ENCODE measurements at places on chromosomes 7 and 10. TPM values are rescaled to one million over a fixed set of nuclear protein-coding genes. Genes with fewer than 3 reads are reported as not detected.

PAOX gene
- 1.8 TPM for polyA plus RNA-seq

HNRNPA2B1 gene
- polyA plus RNA-seq, result 2,255 TPM

LRRC18 gene
- not detected for polyA plus RNA-seq

- DNase-seq, result no peak
Observed at GRCh38 chr10:101157756-101158458, 26.8 kb downstream of the TLX1 start.

DNA sequence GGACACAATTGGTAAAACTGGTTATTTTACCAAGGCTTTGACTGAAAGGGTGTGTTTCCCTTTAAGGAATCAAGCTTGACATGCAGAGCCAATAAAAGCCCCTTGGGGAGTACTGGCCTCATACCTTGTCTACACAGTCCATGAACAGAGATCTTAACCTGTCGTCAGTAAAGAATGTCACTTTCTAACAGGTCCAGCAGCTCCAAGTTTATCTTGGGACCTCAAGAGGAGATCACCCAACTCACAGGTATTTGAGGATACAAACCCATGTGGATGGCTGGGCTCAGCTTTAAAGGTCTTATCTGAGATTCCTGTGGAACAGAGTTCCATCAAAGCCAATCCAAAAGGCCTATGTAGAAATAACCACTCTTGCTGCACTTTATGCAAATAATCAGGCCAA, 61.3 kb downstream of the COA1 start:
- DNase-seq, result no peak

DNA sequence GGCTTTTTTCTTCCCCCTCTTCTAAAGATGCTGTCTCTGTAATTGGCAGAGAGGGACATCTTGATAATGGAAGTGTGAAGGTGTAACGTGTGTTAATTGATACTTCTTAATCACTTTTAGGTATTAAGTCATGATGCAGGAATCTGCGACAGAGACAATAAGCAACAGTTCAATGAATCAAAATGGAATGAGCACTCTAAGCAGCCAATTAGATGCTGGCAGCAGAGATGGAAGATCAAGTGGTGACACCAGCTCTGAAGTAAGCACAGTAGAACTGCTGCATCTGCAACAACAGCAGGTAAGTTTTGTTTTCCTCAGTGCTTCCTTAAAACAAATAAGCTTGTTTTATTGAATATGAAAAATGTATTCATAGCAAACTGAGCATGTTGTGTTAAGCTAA, 11.8 kb downstream of the FOXP2 start:
- DNase-seq, result no peak

DNA sequence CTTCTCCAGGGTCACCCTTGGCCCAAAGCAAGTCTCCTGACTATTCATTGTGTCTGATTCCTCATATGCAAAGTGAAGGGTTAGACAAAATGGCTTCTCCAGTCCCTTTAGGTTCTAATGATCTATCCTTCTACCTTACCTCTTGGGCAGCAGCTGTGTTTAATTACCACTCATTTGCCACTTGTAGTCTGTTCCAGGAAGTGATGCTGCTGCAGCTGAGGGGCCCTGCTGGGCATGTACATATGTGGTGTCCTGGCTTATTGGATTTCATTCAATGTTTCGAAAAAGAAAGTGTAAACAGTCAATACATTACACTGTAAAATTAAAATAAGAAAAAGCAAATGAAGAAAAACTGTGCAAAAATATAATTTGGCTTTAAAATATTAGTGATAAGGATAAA, 36.6 kb downstream of the SCIN start:
- DNase-seq, result no peak

HOXA4 gene
- polyA plus RNA-seq, result 2.3 TPM

TMEM176B gene
- polyA plus RNA-seq, result not detected

DNA sequence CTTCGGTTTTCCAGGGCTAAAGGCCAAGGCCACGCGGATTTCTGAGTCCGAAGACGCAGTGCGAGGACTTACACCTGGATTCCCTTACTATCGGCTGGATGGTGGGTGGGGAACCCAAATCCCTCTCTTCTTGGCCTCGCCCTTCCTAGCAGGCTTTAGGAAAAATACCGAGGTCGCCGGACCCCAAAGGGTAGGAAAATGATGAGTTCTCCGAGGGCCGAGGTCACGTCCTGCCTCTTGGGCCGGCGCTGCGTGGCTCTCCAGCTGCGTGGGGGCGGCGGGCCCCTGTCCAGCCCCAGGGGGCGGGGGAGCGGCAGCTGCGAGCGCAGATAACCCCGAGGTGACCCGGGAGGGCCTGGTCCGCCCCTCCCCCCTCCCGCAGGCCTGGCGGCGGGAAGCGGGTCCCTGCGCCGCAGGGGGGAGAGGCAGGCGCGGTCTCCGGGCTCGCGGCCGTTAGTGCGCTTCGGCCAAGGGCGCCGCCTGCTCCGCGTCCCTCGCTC, 805 bp upstream of the HMX3 start:
- DNase-seq, result no peak

- peak; percentile 76 for DNase-seq
Observed at GRCh38 chr7:42972699-42973500, 40.7 kb downstream of the MRPL32 start.

CFAP69 gene
- polyA plus RNA-seq, result 1.6 TPM

CALHM3 gene
- 0.17 TPM for polyA plus RNA-seq

DNA sequence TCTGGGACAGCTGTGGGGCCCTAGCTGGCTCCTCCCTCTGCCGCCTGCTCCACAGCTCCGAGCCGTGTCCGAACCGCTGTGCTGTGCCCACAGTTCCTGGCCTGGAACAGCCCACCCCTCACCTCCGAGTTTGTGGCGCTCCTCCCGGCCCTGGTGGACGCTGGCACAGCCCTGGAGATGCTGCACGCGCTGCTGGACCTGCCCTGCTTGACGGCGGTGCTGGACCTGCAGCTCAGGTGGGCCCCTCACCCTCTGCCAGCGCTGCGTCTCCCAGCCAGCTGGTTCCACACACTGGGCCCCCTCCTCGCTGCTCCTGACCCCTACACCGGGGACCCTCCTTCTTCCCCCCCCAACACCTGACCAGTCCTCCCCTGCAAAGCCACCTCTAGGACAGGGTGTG, 12.1 kb downstream of the AP5Z1 start:
- DNase-seq, result no peak

- DNase-seq, result peak; percentile 37
Observed at GRCh38 chr7:38451840-38452239, 178.4 kb upstream of the TARP start.

TMEM130 gene
- 0.35 TPM for polyA plus RNA-seq

GRCh38 chr10:123488436-123488835, 177.7 kb upstream of the GPR26 start:
- no peak for DNase-seq

TFEC gene
- polyA plus RNA-seq, result 0.01 TPM

GRCh38 chr10:30816159-30816819, 186.7 kb upstream of the LYZL2 start:
- no peak for DNase-seq

DNA sequence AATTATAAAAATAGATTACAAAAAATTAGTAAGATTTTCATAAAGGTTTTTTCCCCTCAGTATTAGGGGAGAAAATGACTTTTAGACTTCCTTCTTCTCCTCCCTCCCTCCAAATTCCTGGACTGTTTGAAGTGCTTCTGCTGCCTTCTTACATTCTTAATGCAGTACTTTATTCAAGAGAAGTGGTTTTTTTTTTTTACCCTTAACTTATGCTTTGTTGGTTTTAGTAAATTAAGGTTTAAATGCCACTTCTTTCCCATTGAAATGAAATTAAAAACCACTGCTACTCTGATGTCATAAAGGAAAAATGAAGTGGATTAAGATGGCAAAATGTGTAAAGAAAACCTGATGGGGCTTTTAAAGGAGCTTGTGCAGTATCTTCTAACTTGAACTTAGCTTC, 140.7 kb downstream of the VTI1A start:
- no peak for DNase-seq

All from A549 (cell line).